Stimulated activated CD4-positive, alpha-beta T cell treated with anti-CD3 and anti-CD28 coated beads, Interleukin-15, amount 100 ng/mL, for 24 hours (primary cell): ENCODE measurements at places on chromosomes 1 and 21.
A peak's percentile ranks its signal among the peaks of the same experiment; 100 is the strongest.

GRCh38 chr1:23791516-23792047 lies 637 bp downstream of the LYPLA2 start:
- peak; percentile 52 for DNase-seq

DNA sequence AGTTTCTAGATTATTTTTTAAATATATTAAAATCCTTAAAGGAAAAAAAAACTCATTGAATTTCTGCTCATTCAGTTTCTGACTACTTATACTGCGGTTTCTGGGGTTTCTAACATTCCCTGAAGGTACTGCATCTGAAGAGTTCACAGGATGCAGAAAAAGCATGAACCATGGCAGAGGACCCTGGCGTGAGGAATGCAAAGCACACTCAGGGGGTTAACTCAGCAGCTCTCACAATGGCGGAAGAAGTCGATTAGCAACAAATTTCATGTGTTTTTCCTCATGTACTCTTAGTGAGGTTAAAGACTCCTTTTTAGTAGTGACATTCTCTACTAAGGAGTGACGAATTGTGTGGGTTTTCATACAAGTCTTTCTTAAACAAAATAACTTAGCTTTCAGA lies 975.6 kb downstream of the NCAM2 start:
- no peak for DNase-seq

DNA sequence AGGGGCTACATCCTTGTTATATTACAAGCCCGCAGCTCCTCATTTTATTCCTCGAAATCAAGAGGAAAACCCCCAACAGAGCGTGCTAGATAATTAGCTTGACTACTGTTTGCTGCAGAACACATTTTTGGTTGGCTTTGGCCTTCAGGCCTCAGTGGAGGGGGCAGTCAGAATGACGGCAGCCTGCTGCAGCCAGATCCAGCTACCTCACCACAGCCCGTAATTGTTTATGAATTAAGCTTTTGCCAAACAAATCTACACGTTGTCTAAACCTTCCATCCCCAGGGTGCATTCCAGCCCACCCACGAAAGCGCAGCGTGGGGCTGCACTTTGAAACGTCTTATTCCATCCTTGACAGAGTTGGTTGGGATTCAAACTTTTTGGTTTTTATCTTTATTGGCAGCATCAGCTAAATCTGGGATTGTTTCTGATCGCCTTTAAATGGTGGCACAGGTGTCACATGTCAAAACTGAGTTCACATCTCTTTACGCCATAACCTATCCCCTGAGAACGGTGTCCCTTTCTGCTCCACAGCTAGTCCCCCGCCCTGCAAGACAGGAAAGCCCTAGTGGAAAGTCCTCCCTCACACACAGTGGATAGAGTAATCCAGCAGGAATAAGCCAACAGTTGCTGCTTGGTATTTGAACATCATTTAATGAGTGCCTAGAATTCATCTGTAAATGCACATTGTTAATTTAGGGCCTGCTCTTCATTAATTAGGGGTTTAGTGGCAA lies 195.5 kb downstream of the LMO4 start:
- DNase-seq = no peak

DNA sequence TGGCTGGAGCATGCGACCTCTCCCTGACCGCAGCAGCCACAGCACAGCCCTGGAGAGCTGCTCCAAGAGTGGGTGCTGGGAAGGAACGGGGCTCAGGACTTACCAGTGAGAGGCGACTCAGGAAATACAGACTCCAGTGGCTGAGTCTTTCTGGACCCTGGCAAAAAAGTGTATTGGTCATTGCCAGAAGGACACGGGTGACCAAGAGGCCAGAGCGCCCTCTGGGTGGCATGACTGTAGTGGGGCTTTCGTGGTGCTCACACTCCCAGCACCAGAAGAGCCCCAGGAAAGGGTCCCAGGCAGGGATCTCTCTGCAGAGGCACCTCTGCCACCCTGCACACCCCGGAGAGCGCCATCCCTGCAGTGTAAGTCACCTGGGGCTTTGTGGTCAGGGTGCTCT lies 8.9 kb upstream of the PRDM16 start:
- DNase-seq = no peak

GRCh38 chr1:52747450-52747849 lies 21.2 kb downstream of the ZYG11B start:
- DNase-seq = no peak

DNA sequence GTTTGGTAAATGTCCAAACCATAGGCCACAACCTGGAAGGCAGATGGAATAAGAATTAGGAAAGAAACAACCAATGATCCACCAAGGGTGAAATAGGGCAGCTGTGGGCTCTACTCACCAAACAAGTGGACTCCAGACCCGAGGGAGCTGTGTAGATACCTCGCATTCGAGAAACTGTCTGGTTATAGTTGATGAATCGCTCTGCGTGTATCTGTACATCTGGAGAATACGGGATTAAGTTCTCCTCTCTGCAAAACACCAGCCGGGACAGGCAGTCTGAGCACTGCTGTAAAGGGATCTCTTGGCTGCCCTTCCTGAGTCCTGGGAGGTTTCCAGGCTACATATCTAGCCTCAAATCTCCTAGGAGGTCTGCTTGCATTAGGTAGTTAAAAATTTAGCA lies 9.4 kb upstream of the UBR4 start:
- no peak for DNase-seq

- no peak for DNase-seq
These were observed 367.4 kb downstream of the DISC1 start for GRCh38 chr1:231993968-231994455.

DNA sequence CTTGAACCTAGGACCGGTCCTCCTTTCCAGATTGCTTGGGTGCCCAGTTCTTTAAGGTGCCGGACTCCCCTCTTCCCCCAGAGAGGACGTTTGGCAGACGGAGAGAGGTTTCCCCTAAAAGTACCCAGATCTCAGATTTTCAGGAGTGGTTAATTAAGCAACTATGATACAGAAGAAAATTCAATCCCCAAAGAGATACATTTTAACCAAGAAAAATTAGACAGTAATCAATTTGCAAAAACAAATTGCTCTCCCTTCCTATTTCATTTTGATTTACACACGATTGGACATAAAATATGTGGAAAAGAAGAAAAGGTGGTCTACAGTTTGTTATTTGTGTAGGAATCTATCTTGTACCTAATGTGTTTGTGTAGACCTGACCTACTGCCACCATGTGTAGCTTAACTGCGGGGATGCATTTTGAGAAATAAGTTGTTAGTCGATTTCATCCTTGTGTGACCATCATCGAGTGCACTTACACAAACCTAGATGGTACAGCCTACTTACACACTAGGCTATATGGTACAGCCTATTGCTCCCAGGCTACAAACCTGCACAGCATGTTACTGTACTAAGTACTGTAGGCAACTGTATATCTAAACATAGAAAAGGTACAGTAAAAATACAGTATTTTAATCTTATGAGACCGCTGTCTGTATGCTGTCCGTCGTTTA lies 755 bp downstream of the RPAP2 start:
- DNase-seq = no peak

- DNase-seq = no peak
These were observed 11.4 kb upstream of the KIAA1614 start for GRCh38 chr1:180901076-180901990.

- peak; percentile 22 for DNase-seq
These were observed 12.1 kb downstream of the HHAT start for GRCh38 chr1:210340841-210341240.

DNA sequence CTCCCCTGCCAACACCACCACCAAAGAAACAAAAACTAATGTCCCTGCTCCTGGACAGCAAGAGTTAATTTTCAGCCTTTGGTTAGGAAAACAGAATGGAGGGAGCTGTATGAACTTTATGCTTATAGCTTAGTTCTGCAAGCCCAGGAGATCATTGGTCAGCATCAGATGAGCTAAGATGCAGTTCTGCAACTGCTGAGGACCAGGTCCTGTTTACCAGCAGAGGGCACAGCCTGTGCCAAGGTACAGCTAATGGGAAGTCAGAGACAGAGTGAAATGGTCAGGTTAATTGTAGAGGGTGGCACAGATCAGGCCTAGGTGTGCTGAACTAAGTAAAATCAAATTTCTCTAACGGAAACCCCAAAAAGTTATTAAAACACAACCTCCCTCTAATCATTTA lies 161.3 kb downstream of the ROR1 start:
- no peak for DNase-seq

- no peak for DNase-seq
These were observed 2.9 kb downstream of the KRTCAP2 start for GRCh38 chr1:155170101-155170785.

DNA sequence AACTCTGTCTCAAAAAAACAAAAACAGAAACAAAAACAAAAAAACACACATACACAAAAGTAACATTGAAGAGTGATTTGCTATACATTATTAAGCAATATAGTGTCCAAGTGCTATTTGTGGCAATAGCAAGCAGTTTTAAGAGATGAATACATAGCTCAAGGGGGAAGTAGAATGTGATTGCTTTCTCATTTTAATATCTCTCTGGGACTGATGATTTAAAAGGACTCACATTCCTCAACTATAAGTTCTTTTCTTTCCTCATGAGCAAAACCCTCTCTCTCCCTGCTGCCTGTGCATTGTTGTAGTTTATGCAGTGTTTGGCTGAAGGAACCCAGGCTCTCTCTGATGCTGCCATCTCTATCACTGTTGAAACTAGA lies 47.0 kb upstream of the CSF1 start:
- no peak for DNase-seq

- DNase-seq = peak; percentile 55
These were observed 6.1 kb upstream of the C4BPA start for GRCh38 chr1:207097871-207098324.
